ENCODE measurements at places on chromosomes 2 and 18.

DNA sequence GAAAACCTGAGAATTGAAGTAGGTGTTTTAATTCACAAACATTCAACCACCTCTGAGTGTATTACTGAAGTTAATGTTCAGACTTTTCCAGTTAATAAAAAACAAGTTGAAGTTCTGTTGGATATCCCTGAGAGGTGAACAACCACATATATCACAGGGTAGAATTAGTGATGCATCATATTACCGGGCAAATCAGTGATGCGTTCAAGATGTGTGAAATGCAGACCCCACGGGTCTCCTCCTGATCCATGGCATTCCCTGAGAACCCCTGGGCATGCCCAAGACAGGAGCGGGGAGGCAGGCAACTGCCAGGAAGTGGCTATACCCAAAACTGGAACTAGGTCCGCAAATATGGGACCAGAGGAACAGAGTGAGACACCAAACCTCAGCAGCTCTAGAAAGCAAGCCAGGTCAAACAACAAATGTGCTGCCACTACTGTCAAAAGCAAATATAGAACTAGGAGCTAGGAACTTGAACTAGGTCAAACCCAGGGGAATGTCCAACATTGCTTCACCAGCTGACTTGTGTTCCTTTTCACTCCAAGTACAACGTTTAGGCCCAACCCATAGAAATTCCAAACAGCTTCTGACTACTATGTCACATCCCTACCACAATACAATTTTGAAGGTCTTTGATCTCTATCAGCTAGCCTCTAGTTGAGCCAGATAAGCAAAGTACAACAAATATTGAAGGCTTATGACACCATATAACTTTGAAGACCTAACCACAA is 20.2 kb downstream of the PSTPIP2 start:
- peak; percentile 32 for DNase-seq

DNA sequence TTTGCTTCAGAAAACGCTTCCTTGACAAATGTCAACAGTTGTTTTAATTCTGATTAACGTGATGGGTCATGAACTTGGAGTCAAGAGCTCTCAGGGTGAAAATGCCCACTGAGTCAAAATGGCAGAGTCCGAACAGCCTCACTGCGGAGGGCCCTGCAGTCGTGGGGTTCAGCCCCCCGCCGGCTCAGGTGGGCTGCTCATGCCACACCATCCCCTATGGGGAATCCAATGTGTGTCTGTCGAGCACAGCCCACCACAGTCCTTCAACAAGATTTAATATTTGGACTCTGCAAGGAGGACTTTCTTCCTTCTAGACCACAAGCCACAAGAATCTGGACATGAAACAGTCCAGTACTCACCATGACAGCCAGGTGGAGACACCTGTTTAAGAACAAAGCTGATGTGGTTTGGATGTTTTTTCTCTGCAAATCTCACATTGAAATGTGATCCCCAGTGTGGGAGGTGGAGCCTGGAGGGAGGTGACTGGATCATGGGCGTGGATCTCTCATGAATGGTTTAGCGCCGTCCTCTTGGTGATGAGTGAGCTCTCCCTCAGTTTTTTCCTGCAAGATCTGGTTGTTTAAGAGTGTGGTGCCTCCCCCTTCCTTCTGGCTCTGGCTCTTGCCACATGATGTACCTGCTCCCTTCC is 201.0 kb downstream of the NDUFA10 start:
- DNase-seq: peak; percentile 41

- peak; percentile 54 for DNase-seq
These were observed at the start of gene SULT1C2 for GRCh38 chr2:108288534-108289106. Gene SULT1C2, plus strand, starts transcription at chr2:108288895. Its CDS starts 4,773 bp downstream, at chr2:108293668.

- DNase-seq: no peak
These were observed 85.2 kb downstream of the NDUFA10 start for GRCh38 chr2:239939736-239940483.

GRCh38 chr18:48896326-48896874 is 54.4 kb downstream of the SMAD7 start:
- no peak for DNase-seq

GRCh38 chr2:228938629-228939028 is 332.5 kb downstream of the PID1 start:
- DNase-seq: no peak

- DNase-seq: no peak
These were observed 485.2 kb downstream of the TRIB2 start for GRCh38 chr2:13201924-13202323.

GRCh38 chr2:73033766-73034381 is 37.6 kb downstream of the SFXN5 start:
- no peak for DNase-seq

- no peak for DNase-seq
These were observed 8.4 kb downstream of the SLC66A3 start for GRCh38 chr2:11163439-11164317.

- DNase-seq: no peak
These were observed 102.0 kb downstream of the RNF144A start for GRCh38 chr2:7019191-7019590.

GRCh38 chr2:43303889-43304288 is 77.5 kb upstream of the ZFP36L2 start:
- DNase-seq: no peak

DNA sequence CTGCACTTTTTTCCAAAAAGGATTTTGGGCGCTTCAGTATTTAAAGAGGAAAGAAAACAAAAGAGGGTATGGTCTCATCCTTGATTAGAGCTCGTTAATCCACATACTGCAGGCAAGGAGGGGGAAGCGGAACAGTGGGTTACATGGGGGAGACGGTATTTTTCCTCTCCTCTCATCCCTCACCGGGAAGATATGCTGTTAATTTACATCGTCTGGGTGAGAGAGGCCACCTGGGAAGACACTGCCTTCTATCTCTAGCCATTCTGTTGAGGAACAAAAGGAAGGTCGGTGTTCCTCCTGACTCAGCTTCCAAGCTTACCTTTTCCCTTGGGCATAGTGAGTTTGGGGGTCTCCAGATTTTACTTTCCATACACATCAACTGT is 52.3 kb downstream of the IMPA2 start:
- no peak for DNase-seq

DNA sequence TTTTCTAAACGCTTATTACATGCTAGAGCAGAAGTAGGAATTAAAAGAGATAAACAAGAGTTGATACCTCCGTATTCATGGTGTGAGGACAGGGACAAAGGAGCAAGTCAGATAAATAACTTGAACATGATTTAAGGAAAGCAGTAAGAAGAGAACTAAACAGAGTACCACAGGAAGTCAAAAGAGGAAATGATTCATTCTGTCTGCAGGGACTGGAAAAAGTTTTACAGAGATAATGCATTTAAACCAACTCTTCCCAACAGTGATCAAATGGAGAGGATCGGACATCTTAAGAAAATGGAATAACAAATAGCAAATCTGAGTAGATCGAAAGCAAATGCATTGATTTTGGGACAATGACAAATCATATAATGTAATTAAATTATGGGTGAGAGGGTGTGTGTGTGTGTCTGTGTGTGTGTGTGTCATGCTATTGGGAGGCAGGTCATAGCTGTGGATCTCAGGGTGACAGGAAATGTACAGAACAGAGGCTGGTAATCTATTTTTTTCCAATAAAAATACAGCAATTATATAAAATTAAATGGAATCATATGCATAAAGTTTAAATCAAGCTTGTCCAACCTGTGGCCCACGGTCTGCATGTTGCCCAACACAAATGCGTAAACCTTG is 113.4 kb downstream of the MC4R start:
- DNase-seq: no peak

- no peak for DNase-seq
These were observed 27.3 kb upstream of the TMX3 start for GRCh38 chr18:68742206-68742605.

GRCh38 chr2:133884739-133885381 is 316.6 kb upstream of the NCKAP5 start:
- no peak for DNase-seq

- no peak for DNase-seq
These were observed 1.3 kb downstream of the TMEM163 start for GRCh38 chr2:134717286-134718022.

DNA sequence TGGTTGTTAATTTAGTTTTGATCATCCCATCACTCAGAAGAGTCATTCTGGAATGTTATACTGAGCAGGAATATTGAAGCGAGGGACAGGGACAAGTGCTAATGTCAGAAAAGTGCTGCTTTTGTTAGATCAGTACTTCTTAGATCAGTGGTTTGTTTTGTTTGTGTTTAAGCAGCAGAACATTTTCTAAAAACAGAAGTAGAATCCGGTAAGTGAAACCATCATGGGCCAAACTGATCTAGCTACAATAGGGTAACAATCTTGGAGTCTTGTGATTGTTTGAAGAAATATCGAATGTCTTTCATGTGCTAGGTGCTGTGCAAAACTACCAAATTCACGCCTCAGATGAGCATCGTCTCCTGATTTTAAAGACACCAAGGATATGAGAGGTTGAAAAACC is 45.1 kb upstream of the SEC11C start:
- no peak for DNase-seq

DNA sequence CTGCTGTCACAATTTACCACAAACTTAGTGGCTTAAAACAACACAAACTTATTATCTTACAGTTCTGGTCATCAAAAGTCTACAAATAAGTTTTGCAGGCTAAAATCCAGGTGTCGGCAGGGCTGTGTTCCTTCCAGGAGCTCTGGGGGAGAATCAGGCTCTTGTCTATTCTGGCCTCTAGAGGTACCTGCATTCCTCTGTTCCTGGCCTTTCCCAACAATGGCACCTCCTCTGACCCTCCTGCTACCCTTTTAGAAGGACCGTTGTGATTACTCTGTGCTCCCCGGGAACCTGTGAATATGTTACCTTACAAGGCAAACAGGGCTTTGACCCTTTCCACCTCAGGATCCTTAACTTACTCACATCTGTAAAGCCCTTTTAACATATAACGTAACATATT is 98.5 kb downstream of the MRPS9 start:
- no peak for DNase-seq

GRCh38 chr2:47254464-47254863 is 99.4 kb upstream of the STPG4 start:
- no peak for DNase-seq

- no peak for DNase-seq
These were observed 815.1 kb downstream of the CPS1 start for GRCh38 chr2:211371465-211371864.

DNA sequence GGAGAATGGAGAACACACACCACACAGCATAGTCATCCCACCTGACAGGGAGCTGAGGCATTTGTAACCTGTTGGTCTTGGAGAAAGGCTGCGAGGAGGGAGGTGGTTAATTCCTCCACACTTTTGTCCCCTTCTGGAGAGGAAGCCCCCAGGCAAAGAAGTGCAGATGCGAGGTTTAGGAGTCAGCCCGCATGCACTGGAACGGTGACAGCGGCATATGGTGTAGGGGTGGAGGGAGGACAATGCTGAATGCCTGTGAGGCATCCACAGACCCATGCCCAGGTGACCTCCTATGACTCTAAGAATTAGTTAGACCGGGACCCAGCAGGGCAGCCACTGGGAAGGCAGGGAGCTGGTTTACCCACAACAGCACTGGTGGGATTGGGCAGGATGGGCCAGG is 12.2 kb downstream of the SPATA3 start:
- no peak for DNase-seq

DNA sequence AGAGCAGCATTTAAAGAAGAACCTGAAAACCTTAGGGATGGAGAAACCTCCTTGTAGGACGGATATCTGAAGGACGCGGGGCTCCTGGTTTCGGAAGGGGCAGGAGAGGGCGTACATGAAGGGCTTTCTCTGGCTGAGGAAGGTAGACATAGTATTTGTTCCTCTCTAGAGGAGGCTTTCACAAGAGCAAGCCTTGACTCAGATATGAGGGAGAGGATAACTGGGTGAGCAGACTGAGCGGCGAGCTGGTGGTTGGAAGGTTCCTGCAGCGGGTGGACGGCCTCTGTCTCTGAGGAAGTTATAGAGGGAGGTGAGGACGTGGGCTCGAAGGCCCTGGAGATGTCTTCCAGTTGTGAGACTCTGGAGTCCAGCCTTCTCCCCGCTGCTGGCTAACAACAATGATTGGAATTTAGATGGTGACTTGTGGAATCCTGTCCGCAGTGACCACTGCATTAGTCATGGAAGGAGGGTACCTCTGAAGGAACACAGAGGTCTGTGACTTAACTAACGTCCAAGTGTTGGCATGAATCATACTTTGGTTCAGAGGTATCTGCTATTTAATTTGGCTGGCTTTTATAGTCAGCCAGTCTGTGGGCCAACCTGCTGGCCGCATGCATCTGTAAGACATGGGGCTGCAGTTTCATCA is 80.9 kb downstream of the ASAP2 start:
- DNase-seq: no peak

GRCh38 chr2:46170611-46171350 is 126.4 kb upstream of the EPAS1 start:
- DNase-seq: no peak

DNA sequence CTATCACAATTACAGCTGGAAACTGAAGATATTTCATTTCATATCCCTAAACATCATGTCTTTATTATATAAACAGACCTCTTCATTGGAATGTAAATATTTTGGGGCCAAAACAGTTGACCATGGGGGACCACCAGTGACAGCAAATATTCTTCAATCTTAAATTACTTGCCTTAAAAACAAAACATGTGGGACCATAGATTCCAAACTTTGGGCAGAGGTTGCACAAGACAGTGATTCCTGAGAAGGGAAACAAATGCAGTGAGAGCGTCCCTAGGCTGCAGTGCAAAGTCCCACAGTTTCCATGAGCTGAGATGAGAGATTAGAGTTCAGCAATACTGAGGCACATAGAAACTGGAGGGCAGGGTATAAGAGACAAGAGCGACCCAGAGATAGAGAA is 818.9 kb downstream of the CBLN2 start:
- DNase-seq: no peak

- DNase-seq: peak; percentile 14
These were observed 108.1 kb upstream of the CELF4 start for GRCh38 chr18:37673671-37674070.

DNA sequence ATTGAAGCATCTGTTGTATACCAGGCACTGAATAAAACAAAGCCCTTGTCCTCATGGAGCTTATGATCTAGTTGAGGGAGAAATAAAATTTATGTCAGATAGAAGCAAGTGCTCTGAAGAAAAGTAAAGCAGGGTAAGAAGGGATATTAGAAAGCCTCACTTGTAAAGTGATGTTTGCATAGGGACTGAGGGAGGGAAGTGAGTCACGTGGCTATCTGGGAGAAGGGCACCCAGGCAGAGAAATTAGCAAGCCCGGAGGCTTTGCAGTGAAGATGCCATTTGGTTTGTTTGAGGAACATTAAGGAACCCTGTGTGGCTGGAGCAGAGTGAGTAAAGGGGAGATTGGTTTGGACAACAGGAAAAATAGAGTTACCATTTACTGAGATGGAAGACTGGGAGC is 52.1 kb downstream of the RBBP8 start:
- no peak for DNase-seq

GRCh38 chr2:73503992-73504570 is 118.4 kb downstream of the ALMS1 start:
- DNase-seq: no peak

- DNase-seq: no peak
These were observed 23.8 kb downstream of the TGOLN2 start for GRCh38 chr2:85303780-85304531.

- no peak for DNase-seq
These were observed 67.8 kb upstream of the RPRM start for GRCh38 chr2:153546358-153546757.

DNA sequence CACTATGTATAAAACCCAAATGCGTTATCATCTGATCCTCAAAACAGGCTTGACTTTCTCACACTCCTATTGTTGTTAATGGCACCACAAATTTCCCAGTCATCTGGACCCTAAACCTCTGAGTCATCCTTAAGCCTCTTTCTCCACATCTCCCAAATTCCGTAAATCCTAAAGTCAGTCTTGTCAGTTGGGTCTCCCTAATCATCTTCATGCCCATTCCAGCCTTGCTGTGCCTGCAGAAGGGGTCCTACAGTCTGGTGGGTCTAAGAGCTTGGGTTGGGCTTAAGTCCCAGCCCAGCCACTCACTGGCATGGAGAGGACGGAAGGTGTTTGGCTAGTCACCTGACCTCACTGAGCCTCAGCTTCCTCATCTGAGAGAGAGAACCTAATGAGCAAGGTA is 265.1 kb upstream of the SIX3 start:
- DNase-seq: no peak
